DMS79 (cell line): ENCODE measurements at places on chromosomes 1 and 21.

- peak; percentile 77 for DNase-seq
These were observed 569.1 kb downstream of the NPHP4 start for GRCh38 chr1:5423109-5423508.

DNA sequence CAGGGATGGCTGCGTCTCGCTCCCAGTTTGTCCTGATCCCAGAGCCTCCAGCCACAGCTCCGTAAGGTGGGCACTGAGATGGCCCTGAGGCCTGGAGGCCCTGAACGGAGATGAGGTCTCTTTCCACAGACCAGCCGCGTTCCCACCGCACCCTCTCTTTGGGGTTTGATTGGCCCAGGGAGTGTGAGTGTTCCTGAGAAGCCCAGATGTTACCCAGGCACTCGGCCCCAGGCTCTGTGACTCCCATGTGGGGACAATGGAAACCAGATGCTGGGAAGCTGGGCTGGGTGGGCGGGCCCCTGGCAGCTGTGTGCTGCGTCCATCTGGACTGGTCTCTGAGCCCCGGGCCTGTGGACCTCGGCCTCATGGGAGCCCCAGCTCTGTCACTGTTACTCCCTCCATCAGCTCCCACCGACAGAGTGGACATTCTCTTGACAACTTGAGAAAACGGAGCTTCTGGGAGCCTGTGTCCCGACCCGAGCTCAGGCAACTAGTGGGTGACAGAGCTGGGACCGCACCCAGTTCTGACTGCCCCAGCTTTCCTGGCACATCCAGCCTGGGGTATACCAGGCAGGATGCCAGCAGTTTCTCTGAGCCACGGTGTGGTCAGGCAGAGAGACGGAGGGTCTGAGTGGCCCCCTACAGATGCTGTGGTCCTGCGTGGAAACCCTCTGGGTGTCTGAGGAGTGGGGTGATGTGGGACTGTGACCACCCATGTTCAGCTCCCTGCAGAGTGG, 9.8 kb upstream of the COL6A1 start:
- no peak for DNase-seq

DNA sequence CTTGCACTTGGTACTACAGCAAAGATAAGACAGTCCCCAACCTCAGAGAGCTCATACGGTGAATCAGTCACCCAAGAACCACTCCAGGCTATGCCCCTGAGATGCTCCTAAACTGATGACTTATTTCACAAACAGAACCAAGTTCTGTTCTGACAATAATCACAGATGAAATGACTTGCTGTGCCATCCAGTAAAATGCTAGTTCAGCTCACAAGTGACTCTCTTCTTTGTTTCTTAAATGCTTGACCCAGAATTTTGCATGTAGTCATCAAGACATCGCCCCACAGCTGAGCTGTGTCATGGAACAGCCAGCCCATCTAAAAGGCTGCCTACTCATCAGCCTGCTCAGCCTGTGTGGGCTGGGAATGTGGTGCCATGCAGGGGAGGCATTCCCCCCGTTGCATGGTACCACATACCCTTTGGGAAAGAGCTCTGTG, 6.1 kb upstream of the SLC19A2 start:
- no peak for DNase-seq

- no peak for DNase-seq
These were observed 105.4 kb downstream of the UBE2U start for GRCh38 chr1:64308866-64309265.

DNA sequence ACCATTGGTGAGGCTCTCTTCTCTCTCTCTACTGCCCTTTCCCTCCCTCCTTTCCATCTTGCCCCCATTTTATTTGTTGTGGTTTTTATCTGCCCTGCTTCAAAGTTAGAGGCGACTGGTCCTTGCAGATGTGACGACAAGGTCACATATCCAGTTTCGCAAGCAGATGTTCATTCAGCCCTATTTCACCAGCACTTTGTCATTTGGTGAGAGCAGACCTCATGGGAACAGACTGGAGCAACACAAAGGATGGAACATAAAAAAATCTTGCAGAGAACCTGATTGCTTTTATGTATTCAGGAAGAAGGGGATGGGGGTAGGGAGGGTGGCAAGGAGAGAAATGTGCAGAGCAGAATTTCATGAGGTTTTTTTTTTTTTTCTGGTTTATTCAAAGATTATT, 84.3 kb downstream of the ELAVL4 start:
- DNase-seq: no peak

DNA sequence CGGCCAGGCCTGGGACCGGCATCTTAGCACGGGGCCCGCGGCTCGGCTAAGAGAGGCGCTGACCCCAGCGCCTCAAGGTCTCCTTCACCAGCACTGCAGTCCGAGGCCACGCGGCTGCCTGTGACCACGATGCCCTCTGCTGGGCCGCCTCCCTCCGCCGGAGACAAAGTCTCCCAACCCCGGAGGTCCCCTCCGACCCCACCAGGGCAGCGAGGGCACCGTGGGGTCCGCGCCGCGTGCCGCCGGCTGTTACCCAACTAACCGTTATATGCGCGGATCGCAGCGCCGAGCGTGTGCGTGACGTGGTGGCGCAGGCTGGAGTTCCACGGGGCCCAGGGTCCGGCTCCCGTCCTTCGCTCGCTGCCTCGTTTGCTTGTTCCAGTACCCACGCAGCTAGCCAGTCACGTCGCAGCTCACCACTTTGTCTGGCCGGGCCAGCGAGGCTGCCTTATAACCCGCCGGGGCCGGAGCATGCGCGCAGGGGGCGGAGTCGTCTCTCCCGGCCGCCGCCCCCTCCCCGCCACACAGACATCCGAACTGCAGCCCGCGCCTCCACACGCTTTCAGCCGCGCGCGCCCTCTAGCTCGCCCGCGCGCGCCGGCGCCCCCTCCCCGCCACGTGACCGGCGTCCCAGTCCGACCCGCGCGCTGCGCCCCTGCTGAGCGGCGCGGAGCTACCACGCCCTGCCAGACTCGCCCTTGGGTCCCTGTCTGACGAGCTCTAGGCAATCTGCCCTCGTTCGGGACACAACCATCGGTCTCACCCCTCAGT, at the start of gene SLC16A1:
Gene SLC16A1, minus strand, starts transcription at position 424 of the 771 bp plus-strand sequence. CDS start 26,888 bp downstream, outside the sequence.
- DNase-seq: peak; percentile 56

- no peak for DNase-seq
These were observed 36.5 kb upstream of the LHX8 start for GRCh38 chr1:75097654-75098053.

DNA sequence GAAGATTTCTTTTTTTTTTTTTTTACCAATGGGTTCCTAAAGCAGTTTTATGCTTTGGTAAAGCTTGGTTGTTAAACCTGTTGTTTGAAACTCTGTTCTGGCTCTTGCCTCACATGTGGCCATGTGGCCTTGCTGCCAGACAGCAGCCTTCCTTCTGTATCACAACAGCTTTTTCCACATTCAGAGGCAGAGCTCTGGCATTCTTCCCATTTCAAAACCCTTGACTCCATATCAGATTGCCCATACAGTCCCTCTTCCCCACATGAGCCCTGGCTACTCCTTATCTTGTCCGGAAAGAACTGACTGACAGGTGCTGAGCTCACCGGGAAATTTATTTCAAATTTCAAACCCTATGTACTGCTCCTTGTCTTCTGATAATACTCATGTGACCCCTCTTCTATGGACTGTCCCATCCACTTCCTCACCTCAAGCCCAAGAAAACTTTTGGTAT, 38.5 kb upstream of the LAX1 start:
- no peak for DNase-seq

DNA sequence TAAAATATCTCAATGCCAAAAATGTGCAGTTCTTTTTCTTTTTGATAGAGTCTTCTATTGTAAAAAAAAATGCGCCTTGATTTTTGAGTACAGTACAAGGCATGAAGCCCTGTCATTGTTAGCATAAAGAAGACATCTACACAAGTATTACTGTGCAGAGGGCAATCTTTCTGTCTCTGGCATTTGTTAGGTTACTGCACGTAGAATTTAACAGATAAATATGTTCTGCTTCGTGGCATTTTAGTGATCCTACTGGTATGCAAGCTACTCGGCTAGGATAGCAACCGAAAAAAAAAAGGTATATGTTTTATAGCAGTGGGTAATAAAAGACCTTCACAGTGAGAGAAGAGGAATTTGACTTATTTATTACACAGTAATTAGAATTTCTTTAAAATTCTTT, 492.9 kb upstream of the ADGRL2 start:
- DNase-seq: no peak

DNA sequence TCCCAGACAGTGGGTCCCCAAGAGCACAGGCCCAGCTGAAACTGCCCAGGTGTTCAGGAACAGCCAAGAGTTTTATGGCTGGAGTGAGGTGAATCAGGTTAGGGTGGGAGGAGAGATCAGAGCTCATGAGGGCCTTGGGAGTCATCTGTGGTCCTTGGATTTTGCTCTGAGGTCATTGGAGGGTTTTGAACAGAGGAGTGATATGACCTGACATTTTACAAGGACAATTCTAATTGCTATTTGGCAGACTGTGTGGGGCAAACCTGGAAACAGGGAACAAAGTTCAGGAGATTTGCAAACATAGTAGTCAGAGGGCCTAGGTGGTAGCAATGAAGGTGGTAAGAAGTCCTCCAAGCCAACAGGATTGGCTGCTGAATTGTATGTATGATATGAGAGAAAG, 31.1 kb upstream of the LRRN2 start:
- no peak for DNase-seq

DNA sequence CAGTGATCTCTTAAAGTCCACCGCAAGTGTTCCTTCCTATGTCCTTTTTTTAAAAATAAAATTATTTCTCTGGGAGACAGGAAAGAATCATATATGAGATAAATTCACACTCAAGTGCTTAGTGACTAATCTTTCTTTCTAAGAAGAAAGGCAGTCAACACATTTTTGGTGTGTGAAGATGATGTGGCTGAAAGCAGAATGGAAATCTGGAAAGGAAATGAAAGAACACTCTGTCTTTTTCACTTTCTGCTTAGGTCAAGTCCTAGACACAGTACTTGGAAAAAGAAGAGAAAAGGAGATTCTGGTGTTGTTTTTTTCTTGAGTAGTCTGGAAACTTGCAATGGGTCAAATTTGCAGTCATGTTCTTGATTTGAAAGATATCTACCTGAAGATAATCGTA, 45.5 kb upstream of the PRRX1 start:
- DNase-seq: no peak

DNA sequence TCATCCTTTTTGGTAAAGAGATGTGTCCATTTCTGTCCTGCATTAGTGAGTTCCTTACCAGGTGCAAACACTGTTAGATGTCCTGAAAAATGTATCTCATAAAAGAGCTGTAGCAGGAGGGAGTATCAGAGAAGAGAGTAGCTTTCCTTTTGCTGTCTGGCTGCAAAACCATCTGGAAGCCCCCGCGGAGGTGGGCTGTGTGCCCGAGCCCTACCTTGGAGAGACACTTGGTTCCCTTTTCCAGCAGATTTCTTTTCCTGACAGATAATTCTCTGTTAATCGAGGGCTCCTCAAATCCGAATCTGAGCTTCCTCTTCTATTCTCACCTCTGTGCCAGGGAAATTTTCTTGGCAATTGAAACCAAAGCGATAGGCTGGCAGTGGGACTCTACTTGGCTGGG, 53.0 kb downstream of the KIF26B start:
- no peak for DNase-seq

- no peak for DNase-seq
These were observed 2.8 kb downstream of the TARBP1 start for GRCh38 chr1:234476172-234476571.

GRCh38 chr1:204104331-204105130, 31.6 kb downstream of the SOX13 start:
- DNase-seq: no peak

GRCh38 chr1:109265741-109266330, 16.5 kb downstream of the CELSR2 start:
- no peak for DNase-seq

GRCh38 chr1:168482106-168482505, 61.7 kb downstream of the XCL2 start:
- no peak for DNase-seq

GRCh38 chr1:89611721-89612120, 21.2 kb upstream of the LRRC8C start:
- DNase-seq: no peak

GRCh38 chr1:196659471-196659870, 7.6 kb downstream of the CFH start:
- no peak for DNase-seq

DNA sequence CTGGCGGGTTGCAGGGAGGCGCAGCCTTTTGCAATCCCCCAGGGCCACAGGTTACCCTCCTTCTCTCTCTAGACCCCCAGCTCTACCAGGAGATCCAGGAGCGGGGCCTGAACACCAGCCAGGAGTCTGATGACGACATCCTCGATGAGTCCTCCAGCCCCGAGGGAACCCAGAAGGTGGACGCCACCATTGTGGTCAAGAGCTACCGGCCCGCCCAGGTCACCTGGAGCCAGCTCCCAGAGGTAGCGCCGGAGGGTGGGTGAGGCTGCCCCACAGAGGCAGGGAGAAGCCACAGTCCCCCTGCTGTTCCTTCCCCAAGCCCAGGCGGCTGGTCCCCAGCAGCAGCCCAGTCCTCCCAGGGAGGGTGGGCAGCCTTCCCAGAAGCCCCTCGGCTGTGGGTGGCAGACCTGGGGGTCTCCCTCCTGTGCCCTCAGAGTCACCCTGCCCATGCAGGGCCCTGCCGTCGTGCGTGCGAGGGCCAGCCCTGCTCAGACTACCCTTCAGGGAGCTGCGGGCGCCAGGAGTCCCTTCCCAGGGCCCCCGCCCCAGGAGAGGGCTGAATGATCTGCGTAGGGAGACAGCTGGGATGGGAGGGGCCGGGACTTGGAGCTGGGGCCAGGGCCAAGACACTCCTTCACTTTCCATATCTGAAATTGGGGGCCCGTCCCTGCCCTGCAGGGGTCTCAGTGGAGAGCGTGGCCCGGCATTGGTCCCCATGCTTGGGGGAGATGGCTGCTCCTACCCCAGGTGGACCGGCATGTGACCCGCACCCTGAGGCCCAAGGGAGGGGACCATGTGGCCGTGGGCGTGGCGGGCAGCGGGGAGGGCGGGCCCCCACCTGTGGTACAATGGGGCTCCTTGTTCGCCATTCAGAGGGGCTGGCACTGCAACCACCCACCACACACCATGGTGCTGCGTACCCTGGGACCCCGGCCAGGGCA, 12.9 kb downstream of the ARHGEF16 start:
- no peak for DNase-seq

DNA sequence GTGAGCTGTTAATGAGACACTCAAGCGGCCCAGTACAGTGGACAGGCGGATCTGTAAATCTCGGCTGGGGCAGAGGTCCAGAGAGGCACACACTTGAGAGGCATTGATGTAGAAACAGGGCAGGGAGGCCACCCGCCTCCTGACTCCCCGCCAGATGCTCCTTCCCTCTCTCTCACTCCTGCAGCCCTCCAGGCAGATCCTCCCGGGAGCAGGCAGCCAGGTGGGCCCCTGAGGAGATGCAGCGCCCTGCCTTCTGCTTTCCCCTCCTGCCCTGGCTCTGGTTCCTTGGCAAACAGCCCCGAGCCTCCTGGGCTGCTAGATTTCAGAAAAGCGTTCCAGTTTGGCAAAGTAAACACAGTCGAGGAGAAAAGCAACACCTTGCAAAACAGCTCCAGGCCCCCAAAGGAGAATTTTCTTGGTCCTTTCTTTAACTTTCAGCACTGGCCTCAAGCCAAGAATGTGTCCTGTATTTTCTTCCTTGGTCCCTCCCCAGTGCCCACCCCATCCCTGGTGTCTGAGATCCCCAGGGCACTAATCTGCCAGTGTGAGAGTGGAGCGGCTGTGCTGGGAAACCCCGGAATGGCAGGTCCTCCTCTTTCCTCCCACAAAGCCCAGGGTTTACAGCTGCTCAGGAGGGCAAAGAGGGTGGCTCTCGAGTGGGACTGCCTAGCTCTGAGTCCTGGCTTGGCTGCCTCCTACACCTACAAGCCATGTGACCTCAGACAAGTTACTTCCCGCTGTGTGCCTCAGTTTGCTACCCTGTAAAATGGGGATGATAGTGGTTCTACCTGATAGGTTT, 29.4 kb upstream of the IFNLR1 start:
- DNase-seq: peak; percentile 88
